ENCODE measurements at places on chromosomes 16 and 17.

- DNase-seq, result no peak
Observed at GRCh38 chr17:79671085-79671694, 59.6 kb upstream of the ENPP7 start.

GRCh38 chr16:48075398-48075797 is 80.4 kb downstream of the ABCC12 start:
- no peak for DNase-seq

GRCh38 chr17:17671369-17672129 is 9.7 kb upstream of the RAI1 start:
- DNase-seq, result no peak

- DNase-seq, result no peak
Observed at GRCh38 chr17:12133183-12133582, 112.5 kb downstream of the MAP2K4 start.

DNA sequence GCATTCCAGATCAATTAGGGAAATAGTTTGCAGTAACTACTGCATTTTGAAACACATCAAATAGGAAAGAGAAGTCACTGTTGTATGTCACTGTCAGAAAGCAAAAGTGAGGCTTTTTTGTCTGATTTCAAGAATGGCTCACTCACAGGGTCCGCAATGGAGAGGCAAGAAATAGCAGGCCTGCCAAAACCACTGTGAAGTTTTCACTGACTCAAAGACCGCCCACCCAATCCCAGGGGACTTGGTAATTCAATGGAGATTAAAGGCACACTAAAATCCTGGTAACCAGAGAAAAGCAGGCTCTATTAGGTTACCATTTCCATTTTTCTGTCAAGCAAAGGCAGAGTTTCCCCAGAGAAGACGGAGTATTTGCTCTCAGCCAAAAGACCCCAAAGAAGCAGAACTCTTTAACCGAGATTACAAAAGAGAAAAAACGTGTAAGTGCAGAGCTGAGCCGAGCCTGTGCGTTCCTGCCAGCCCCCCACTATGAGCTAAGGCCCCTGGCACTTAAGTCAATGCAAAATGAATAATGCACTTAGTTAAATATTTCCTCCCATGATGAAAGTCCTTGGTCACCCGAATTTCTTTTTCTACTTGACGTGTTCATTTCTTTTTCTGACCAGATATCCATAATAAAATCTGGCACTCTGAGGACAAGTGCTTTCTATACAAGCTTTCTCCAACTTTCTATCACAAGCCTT is 57.0 kb downstream of the FOXL1 start:
- DNase-seq, result no peak

DNA sequence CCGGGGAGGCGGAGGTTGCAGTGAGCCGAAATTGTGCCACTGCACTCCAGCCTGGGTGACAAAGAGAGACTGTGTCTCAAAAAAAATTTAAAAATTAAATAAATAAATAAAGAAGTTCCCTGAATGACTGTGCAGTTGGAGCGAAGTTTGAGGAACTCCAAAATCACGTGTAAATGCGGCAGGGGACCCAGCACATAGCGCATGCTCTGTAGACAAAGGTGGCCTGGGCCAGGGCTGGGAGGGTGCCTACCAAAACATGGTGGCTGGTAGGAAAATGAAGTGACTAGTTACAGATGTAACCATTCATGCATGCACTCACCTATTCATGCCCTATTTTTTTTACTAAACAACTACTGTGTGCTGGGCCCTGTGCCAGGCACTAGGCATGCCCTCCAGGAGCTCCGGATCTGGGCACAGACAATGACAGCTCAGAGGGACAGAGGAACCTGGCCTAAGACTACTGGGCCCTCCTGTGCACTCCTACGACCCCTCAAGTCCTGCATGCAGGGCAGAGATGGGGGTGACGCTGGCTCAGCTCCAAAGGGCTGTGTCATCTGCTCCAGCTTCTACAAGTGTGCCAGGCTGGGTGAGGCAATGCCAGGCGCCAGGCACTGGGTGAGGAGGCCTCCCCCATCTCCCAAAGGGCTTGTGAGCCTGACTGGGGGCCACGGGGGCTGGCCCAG is 65.3 kb downstream of the RMI2 start:
- DNase-seq, result no peak

- DNase-seq, result no peak
Observed at GRCh38 chr17:37779554-37779953, 34.7 kb upstream of the HNF1B start.

- no peak for DNase-seq
Observed at GRCh38 chr17:81863833-81864768, 3.8 kb upstream of the P4HB start.

DNA sequence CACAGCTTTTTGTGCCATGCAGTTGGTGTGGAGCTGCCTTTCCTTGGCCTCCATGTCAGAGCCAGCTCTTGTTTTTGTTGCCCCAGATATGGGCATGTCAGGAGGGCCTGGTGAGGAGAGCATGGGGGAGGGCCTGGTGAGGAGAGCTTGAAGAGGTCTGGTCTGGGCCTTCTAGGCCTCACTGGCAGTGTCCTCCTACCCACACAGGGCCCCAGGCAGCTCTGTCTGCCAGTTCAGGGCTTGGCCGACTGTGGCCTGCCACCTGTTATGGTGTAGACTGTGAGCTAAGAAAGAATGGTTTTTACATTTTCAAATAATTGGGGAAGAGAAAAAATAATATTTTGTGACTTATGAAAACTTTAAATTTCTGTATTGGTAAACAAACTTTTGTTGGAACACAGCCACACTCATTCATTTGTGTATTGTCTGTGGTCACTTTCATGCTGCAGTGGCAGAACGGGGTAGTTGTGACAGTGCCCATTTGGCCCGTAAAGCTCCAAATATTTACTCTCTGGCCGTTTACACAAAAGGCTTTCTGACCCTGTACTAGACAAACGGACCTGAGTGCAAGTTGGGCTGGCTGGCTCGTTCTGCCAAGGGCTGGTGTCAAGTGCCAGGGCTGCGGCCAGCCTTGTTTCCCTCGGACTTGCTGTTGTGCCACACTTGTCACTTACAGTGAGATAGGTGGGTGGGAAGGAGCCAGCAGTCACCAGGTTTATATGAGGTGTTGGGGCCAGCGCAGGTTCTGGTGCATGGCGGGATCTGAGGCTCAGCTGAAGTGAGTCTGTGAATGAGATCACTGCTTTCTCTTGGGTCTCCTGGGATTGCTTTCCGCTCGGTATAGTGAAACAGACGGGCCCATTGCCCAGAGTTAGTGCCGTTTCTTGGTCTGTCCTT is 18.2 kb downstream of the PGS1 start:
- DNase-seq, result no peak
